ENCODE measurements at places on chromosomes 11 and 22. TPM values are rescaled to one million over a fixed set of nuclear protein-coding genes. Genes with fewer than 3 reads are reported as not detected.
A peak's percentile ranks its signal among the peaks of the same experiment; 100 is the strongest.

TMEM151A gene
- 0.60 TPM for total RNA-seq

OR10A2 gene
- not detected for total RNA-seq

GRAP2 gene
- 0.61 TPM for total RNA-seq

MIAT gene
- total RNA-seq, result 0.11 TPM

SCGB1D2 gene
- total RNA-seq, result not detected

GPHA2 gene
- total RNA-seq, result not detected

DNA sequence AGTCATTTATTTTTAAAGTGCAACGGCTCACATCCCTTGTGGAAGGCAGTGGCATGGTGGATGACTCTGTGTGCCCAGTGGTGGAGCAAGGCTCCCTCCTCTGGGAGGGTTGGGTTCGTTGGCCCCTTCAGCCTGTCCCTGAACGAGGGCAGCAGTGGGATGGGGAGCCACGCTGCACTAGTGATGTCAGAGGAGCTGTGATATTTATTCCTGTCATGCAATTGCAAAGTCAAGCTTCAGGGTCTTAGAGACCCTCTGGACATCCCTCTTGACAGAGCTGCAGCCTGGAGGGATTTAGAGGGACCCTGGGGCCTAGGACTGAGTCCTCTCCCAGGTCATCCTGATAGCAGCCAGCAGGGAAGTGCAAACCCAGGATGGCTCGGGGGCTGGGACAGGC lies 78.2 kb upstream of the NARS2 start:
- no peaks in the 10 kb centered on the region for H3K4me1 ChIP-seq
- no peak overlapping the region for H3K4me3 ChIP-seq
- no peak for DNase-seq
- H3K27ac ChIP-seq, result no peak overlapping the region
- no peaks in the 10 kb centered on the region for H3K27me3 ChIP-seq
- H3K36me3 ChIP-seq, result no peaks in the 10 kb centered on the region

DNA sequence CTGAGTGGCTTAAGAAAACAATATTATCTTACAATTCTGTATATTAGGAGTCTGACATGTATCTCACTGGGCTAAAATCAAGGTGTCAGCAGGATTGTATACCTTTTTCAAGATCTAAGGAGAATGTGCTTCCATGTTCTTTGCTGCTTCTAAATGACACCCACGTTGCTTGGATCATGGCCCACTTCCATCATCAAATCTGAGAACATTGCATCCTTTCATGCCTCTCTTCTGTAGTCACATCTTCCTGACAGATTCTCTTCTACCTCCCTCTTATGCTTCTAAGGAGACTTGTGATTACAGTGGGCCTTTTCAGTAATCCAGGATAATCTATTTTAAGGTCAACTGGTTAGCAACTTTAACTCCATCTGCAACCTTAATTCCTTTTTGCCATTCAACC lies 499.4 kb downstream of the FAM181B start:
- no peaks in the 10 kb centered on the region for H3K4me1 ChIP-seq
- DNase-seq, result no peak
- no peaks in the 10 kb centered on the region for H3K27me3 ChIP-seq
- H3K4me3 ChIP-seq, result no peak overlapping the region
- no peaks in the 10 kb centered on the region for H3K36me3 ChIP-seq
- H3K27ac ChIP-seq, result no peak overlapping the region

GRCh38 chr11:44802347-44802746 lies 75.6 kb downstream of the TSPAN18 start:
- H3K27ac ChIP-seq, result no peak overlapping the region
- no peak overlapping the region for H3K4me3 ChIP-seq
- no peaks in the 10 kb centered on the region for H3K36me3 ChIP-seq
- DNase-seq, result no peak
- H3K4me1 ChIP-seq, result no peaks in the 10 kb centered on the region

- no peak for DNase-seq
- H3K4me1 ChIP-seq, result no peaks in the 10 kb centered on the region
- H3K4me3 ChIP-seq, result no peak overlapping the region
These were observed 8.8 kb downstream of the KIAA1671 start for GRCh38 chr22:24961217-24961844.

DNA sequence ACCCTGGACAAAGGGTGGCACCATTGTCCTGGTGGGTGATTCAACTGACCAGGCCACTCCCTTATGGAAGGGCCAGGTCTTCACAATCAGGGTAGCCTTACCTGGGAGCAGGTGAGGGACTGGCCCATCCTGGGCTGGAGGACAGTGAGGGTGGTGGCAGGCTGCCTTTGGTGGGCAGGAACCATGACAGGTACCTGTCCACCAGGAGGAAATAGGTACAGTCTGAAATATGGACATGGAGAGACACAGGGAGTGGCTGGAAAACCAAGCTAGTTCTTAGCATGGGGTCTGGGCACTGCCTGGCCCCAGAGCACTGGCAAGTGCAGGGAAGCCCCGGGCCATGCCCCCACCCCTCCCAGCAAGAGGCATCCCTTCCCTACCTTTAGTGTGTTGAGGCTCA lies 113.8 kb downstream of the MED15 start:
- H3K4me1 ChIP-seq, result no peaks in the 10 kb centered on the region
- H3K4me3 ChIP-seq, result no peak overlapping the region
- no peaks in the 10 kb centered on the region for H3K36me3 ChIP-seq
- H3K27ac ChIP-seq, result no peak overlapping the region

DNA sequence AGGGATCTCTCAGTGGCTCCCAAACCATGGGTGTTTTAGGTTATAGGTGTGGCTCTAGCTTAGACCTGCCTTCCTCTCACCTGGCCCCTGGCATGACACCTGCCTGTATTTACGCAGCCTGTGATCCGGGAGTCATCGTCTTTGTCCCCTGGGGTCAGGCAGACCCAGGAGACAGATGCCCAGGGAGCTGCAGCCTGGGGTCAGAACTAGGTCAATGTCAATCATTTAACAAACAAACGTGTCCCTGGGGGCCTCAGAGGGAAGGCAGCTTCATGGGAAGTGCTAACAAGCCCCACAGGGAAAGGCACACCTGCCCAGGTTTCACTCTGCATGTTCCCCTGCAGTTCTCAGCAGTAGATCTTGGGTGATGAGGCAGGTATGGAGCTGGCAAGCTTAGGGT lies 12.0 kb downstream of the BACE1-AS start:
- no peak overlapping the region for H3K4me3 ChIP-seq
- no peaks in the 10 kb centered on the region for H3K36me3 ChIP-seq
- H3K4me1 ChIP-seq, result no peaks in the 10 kb centered on the region
- no peak overlapping the region for H3K27ac ChIP-seq
- no peaks in the 10 kb centered on the region for H3K27me3 ChIP-seq

- peak; percentile 83 for DNase-seq
- H3K4me1 ChIP-seq, result peaks cover 28% of the 10 kb centered on the region
- H3K27ac ChIP-seq, result no peak overlapping the region
- peaks cover 63% of the 10 kb centered on the region for H3K36me3 ChIP-seq
These were observed 741 bp upstream of the MTA2 start for GRCh38 chr11:62602141-62603071.

DNA sequence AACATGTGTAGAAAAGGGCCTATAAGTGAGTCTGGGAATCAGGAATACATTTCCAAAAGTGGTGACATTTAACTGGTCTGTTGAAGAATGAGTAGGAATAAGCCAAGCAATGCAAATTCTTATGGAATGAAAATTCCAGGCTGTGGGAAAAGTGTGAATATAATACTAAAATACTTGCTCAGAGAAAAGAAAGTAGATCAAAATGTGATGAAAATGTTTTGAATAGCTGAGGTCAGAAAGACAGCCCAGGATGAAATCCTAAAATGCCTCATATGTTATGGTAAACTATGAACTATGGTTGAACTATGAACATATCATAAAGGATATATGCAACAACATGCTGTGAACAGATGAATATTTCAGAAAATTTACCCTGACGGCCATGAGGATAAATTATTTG lies 688.3 kb upstream of the FAT3 start:
- no peaks in the 10 kb centered on the region for H3K27me3 ChIP-seq
- H3K4me3 ChIP-seq, result no peak overlapping the region
- H3K4me1 ChIP-seq, result no peaks in the 10 kb centered on the region
- no peaks in the 10 kb centered on the region for H3K36me3 ChIP-seq

DNA sequence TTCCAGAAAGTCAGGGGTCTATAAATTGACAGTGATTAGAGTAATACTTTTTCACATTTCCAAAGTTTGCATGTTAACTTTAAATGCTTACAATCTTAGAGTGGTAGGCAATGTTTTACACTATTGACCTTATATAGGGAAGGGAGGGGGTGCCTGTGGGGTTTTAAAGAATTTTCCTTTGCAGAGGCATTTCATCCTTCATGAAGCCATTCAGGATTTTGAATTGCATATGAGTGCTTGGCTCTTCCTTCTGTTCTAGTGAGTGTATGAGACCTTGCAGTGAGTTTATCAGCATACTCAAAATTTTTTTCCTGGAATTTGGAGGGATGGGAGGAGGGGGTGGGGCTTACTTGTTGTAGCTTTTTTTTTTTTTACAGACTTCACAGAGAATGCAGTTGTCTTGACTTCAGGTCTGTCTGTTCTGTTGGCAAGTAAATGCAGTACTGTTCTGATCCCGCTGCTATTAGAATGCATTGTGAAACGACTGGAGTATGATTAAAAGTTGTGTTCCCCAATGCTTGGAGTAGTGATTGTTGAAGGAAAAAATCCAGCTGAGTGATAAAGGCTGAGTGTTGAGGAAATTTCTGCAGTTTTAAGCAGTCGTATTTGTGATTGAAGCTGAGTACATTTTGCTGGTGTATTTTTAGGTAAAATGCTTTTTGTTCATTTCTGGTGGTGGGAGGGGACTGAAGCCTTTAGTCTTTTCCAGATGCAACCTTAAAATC lies 5.3 kb downstream of the MALAT1 start:
- peak; percentile 86 for DNase-seq
- H3K27me3 ChIP-seq, result peaks cover 55% of the 10 kb centered on the region
- peak overlapping the region; percentile 98 for H3K27ac ChIP-seq
- H3K4me3 ChIP-seq, result peak overlapping the region; percentile 59
- H3K36me3 ChIP-seq, result peaks cover 89% of the 10 kb centered on the region

GRCh38 chr22:30566125-30566524 lies 8.3 kb downstream of the GAL3ST1 start:
- no peak for DNase-seq
- H3K36me3 ChIP-seq, result no peaks in the 10 kb centered on the region
- H3K4me3 ChIP-seq, result no peak overlapping the region

DNA sequence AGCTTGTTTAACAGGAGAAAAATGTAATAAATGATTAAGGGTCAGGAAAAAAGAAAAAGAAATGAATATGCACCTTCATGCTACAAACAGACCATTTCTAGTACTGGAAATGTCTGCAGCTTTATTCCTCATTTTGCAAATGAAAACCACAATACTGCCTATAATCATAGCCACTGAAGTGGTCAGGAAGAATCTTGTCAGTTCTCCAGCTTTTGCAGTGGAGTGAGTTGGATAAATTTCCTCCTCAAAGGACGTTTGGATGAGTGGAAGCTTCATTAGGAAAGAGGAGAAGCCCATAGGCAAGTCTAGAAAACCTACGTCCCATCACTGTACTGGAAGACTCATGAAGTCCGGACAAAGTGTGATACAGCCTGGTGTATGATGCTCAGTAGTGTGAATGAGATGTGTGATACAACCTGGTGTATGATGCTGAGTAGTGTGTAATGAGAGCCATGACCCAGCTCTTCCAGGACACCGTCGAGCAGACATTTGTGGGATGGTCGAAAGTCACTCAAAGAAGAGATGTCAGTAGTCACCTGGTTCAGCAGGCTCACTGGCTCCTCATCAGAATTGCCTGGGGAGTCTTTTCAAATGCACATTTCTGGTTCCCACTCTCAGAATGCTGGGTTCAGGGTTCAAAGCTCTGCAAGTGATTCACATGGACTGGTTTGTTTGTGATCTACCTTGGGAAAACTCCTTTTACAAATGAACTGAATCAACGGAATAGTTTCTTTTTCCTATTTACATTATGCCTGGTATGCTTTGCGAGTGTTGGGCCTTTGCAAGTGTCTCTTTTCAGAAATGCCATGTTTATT lies 101.3 kb downstream of the PDHX start:
- no peak overlapping the region for H3K27ac ChIP-seq
- no peaks in the 10 kb centered on the region for H3K27me3 ChIP-seq
- H3K36me3 ChIP-seq, result no peaks in the 10 kb centered on the region

DNA sequence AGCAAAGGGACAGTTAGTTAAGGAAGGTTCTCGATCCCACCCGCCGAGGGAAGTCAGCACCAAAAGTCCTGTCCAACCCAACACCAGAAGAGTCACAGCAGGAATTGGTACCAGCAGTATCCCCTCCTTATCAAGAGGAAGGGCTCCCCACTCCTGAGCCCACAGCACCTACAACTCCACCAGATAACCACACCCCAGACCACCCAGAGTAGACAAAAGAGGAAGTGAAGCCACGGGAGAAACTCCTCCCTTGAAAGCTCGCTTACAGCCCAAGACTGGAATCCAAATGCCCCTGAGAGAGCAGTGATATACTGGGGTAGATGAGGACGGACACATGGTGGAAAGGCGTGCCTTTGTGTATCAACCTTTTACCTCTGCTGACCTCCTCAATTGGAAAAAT lies 7.3 kb upstream of the CD5 start:
- no peak overlapping the region for H3K27ac ChIP-seq
- no peak for DNase-seq
- H3K36me3 ChIP-seq, result no peaks in the 10 kb centered on the region
- no peak overlapping the region for H3K4me3 ChIP-seq

GRCh38 chr22:49063545-49063890 lies 764.2 kb downstream of the BRD1 start:
- H3K27me3 ChIP-seq, result no peaks in the 10 kb centered on the region
- no peak for DNase-seq
- no peak overlapping the region for H3K27ac ChIP-seq
- H3K4me1 ChIP-seq, result no peaks in the 10 kb centered on the region

GRCh38 chr11:70048279-70049024 lies 29.7 kb upstream of the ANO1 start:
- H3K4me1 ChIP-seq, result no peaks in the 10 kb centered on the region
- no peak overlapping the region for H3K27ac ChIP-seq
- H3K27me3 ChIP-seq, result peaks cover 46% of the 10 kb centered on the region
- no peaks in the 10 kb centered on the region for H3K36me3 ChIP-seq

- H3K4me3 ChIP-seq, result no peak overlapping the region
- no peaks in the 10 kb centered on the region for H3K36me3 ChIP-seq
- DNase-seq, result no peak
- H3K27me3 ChIP-seq, result no peaks in the 10 kb centered on the region
These were observed 83.9 kb downstream of the AMOTL1 start for GRCh38 chr11:94851864-94852636.
